Cerebellar nuclear complex (tissue), 1 donor: ENCODE measurements at places on chromosomes 5 and 9.

DNA sequence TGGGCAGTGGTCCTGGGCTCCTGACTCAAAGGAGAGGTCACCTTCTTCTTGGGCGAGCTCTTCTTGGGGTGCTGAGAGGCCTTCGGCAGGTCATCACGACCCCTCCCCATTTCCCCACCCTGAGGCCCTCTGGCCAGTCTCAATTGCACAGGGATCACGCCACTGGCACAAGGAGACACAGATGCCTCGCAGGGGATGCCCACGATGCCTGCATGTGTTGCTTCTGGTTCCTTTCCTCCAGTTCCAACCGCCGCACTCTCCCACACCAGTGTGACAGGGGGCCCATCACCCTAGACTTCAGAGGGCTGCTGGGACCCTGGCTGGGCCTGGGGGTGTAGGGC, 1.3 kb downstream of the CEL start:
- no peak for DNase-seq

DNA sequence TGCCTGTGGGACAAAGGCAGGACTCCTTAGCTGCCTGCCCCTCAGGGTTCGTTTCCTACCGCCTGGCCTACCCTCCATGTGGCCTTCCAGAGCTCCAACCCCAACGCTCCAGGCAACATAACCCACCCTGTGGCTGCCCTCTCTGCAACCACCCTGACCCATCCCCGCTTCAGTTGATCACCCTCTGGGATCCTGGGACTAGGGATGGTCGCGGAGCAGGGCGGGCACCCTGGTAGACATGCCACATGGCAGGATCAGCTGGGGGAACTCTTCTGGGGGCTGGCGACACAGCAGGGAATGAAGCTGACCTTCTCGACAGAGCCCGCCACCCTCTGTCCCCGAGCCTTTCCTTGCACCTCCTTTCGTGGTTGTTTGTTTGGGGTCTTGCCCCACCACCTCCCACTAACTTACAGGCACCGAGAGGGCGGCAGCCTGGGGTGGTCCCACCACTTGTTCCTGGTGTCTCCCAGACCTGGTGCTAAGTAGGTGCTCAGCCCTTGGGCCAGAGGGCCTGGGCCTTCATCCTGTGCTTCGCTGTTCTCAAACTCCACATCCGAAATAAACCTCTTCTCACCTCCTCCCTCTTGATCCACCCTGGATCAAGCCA, 243.1 kb downstream of the PBX3 start:
- DNase-seq = no peak

GRCh38 chr5:150043657-150044328, 42.6 kb downstream of the CSF1R start:
- no peak for DNase-seq

- no peak for DNase-seq
Measured at GRCh38 chr9:22528485-22528884, 81.9 kb downstream of the DMRTA1 start.

GRCh38 chr9:27422279-27422834, 101.7 kb upstream of the IFNK start:
- no peak for DNase-seq

DNA sequence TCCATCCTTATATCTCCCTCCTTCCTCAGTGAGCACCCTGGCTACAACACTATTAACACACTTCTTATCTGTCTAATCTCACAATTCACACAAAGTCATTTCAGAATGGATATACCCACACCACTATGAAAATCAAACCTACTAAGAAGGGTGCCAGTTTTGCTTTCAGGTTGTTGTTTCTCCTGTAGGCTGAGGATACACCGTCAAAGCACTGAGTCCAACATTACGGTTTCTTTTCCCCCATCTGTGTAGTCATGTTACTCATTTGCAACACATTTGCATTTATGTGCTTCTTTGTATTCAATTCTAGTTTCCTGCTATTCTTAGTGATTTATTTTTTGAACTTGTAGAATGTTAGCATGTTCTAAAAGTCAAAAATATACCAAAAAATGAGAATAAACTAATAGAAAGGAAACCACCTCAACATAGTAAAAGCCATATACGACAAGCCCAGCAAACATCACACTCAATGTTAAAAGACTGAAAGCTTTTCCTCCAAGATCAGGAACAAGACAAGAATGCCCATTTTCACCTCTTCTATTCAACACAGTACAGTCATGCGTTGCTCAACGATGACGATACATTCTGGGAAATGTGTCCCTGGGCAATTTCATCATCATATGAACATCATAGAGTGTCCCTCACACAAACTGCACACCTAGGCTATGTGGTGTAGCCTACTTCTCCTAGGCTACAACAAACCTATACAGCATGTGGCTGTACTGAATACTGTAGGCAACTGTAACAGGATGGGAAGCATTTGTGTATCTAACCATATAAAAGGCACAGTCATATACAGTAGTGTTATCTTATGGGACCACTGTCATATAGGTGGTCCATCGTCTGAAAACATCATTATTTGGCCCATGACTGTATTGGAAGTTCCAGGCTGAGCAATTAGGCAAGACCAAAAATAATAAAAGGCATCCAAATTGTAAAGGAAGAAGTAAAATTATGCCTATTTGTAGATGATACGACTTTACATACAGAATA, 6.3 kb downstream of the ROR2 start:
- DNase-seq = no peak

- DNase-seq = no peak
Measured at GRCh38 chr5:124393584-124394379, 352.7 kb downstream of the ZNF608 start.

DNA sequence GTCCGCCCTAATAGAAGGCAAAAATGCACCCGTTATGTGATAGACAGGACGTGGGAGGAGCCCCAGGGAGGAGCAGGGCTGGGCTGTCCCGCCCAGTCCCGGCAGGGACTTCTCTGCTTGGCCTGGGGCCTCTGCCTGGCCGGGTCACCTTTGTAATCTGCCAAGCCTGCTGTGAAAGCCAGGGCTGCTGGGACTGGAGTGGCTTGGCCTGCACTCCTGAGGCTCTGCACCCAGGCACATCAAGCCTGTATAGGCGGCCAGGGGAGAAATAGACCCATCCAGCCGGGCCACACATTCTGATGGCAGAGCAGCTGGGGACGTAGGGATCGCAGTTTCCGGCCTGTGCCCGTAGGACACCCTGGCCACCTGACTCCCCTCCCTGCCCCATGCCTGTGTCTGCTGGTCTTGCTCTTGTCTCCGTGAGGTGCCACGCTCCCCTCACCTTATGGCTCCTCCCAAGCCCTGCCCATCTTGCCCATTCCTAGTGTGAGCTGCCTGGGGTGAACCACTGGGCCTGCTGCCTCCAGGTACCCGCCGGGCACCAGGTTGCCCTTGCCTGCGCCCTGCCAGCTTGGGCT, 28.1 kb downstream of the DYNC2I2 start:
- peak; percentile 19 for DNase-seq

DNA sequence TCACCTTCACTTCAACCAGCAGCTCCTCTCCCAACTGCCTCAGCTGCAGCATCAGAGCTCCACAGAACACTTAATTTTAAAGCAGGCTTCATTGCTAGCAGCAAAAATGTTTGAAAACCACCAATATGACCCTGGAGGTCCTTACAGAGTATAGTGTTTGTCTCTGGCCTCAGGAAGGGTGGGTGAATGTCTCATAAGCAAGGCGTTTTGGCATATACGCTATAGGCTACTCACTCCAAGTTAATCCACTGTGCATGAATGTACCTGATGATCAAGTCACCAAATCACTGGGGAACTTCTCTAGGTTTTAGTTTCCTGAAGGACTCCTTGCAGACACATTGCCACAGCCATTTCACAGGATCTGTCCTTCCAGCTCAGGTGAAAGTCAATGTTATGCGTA, 125.3 kb downstream of the GABBR2 start:
- DNase-seq = no peak

DNA sequence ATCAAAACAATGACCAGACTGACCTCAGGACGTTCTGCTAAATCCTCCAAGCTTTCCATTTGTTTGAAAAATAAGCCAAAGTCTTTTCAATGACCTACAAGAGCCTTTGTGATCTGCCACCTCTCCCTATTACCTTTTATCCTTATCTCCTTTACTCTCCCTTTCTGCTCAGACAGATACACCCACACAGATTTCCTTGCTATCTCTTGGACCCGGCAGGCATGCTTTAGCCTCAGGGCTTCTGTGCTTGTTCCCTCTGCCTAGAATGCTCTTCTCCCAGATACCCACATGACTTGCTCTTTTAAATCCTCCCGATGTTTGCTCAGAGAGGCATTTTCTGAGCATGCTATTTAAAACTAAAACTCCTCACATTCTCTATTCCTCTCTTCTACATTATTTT, 8.9 kb upstream of the ELOVL7 start:
- DNase-seq = no peak

GRCh38 chr5:134110382-134110781, 4.1 kb upstream of the TCF7 start:
- DNase-seq = no peak

DNA sequence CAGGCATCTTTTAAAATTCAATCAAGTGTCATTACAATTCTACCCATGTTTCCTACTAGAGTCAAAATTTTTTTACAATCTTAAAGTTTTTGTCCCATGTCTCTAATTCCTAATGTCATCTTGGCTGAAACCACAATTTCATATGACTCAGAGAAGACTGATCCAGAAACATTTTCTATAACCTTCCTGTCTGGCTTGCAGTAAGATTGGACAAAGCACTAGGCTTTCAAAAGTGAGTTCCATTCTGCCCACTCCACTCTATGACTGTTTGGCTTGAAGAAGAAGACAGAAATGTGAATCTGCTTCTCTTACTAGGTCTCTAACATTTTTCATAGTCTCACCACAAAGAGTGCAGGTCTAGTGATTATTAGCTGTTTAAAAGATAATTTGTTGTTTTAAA, 88.8 kb downstream of the NR3C1 start:
- no peak for DNase-seq

DNA sequence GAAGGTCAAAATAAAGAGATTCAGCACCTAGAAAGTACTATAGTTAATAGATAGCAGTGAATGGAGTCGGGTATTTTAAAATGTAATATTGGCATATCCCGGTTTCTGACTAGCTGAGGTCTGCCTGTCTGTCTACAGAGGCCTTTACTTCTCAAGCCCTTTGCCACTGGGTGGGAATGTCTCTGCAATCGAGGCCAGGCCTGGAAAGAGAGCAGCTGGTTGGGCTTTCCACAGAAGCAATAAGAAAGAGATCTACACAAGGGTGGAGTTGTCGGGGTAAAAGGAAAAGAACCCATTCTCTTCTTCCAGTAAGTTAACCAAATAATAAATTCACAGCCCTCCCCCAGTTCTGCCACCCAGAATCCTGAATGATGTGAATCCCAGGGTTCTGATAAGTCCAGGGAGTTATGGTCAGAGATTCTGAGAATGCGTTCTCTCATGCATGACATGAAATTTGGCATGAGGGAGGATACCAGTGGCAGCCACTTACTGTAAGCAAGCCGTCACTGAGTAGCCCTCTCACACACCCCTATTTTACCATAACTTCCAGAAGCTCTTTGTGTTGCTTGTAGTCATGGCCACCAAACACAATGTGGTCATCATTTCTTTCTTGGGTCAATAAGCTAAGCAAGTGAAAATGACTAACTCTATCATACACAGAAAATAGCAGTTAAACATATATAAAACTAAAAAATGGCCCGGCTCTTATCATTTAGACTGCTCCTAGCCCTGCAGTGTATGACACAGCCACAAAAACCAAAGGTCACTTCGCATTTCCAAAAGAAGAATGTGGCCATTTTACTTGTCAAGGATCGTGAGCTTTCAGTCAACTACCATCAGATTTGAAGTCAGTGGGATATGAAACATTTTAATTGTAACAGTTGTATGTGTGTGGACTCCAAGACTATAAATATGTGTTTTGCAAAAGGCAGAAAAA, 185.0 kb downstream of the GLIS3 start:
- no peak for DNase-seq

DNA sequence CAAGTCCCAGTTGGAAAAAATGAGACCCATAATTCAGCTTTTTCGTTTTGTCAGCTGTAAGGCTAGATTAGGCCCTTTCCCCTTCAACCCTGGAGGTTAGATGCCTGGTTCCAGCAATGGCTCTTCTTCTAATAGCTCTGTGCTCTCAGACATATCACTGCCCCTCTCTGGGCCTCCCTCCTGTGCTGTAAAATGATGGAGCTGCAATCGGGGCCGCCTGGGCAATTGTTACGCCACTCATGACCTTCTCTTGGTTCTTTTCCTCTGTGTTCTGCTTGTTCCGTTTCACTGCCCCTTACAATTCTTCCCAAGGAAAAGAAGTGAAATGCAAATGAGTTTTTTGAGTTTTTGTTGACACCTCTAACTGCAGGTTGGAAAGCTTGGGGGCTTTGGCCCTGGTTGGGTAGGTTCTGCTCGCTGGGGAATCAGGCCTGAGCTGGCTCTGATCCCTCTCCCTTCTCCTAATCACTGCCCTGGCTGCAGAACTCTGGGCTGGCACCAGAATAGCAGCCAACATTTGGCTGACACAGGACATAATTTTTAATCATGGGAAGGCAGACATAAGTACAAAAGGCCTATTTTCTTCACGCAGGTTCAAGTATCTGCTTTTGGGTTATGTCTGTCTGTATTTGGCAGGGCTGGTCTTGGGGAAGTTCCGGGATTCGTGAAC, 110.9 kb downstream of the FOXD1 start:
- DNase-seq = no peak

GRCh38 chr9:130207241-130207992, 35.2 kb downstream of the NCS1 start:
- DNase-seq = no peak

DNA sequence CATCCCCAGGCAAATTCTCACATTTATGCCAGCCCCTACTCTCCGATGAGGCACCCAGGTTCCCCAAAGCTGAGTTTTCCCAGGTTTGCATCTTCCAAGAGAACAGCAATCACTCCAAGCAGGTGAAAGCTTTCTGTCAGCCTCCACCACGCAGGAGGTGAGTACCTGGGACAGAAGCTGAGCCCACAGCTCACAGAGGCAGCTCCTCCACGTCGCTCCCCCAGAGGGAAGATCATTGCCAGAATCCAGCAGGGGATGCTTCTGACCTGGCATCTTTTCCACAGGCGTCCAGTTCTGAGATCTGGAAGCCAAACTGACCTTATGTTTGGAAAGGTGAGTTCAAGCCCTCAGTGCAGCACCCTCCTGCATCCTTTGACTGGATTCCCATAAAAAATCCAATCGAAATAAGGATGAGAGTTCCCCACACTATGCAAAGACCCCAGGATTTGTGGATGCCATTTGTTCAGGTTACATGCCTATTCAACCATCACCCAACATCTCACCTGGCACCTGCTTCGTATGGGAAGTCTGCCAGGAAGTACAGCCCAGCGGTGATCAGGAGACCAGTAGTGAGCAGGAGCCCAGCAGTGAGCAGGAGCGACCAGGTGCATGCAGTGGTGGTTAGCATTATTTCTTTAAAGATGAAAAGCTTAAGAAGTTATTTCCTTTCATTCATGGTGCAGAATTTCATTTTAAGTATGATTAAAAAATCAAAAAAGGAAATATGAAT, 47.4 kb upstream of the OLFM1 start:
- no peak for DNase-seq

- DNase-seq = no peak
Measured at GRCh38 chr9:91234523-91234922, 127.2 kb downstream of the AUH start.
